ENCODE measurements at places on chromosomes 2 and 18.
A peak's percentile ranks its signal among the peaks of the same experiment; 100 is the strongest.

DNA sequence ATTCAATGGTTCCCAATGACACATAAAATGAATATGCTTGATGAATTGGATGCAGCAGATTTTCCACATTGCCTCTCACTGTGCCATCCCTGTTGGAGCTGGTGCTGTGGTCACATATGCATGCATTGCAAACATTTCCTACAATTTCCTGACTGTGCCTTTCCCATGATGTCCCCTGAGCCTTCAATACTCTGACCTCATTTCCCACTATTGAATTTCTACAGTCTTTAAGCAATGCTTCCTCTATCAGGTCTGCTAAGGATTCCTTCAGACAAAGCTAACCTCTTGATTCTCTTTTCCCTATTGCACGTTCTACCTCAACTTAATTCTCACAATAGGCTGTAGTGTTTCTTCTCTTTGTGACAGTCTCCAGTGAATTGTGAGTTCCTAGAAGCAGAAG lies 342.5 kb upstream of the CRIM1 start:
- DNase-seq, result no peak

- no peak for DNase-seq
Observed at GRCh38 chr2:30405260-30405605, 41.8 kb upstream of the LCLAT1 start.

DNA sequence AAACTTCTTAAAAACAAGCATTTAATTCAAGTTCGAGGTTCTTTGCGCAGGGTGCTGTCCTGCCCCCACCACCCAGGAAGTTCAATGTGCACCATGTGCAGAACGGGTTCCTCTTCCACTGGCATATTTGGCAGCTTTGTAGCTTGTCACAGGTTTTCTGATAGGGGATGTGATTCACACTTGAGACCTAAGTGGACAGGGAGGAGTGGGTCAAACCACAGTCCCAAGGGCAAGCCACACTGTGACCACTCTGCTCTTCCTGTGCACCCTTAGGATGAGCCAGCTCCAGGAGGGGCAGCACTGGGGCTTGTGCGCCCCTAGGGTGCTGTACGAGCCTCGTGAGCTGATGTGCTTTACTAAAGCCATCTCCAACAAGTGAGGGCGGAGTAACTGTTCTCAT lies 82.5 kb downstream of the TGFA start:
- DNase-seq, result peak; percentile 84

- no peak for DNase-seq
Observed at GRCh38 chr2:13019781-13020180, 303.0 kb downstream of the TRIB2 start.

DNA sequence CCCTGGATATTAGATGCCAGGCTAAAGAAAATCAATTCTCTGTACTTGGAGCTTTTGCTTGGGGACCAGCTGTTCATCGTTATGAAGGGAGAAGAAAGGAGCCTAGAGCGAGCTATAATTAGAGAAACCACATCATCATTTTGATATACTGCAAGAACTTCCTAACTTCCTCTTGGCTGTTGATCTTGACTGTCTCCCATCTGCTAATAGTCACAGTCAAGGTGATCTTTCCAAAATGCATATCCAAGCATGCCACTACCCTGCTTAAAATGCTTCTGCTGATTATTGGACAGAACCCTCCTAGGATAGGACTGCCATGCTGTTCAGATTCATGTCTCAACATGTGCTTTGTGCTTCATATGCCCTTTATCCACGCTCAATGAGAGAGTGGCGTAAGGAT lies 54.8 kb downstream of the RAPGEF4 start:
- DNase-seq, result peak; percentile 42

DNA sequence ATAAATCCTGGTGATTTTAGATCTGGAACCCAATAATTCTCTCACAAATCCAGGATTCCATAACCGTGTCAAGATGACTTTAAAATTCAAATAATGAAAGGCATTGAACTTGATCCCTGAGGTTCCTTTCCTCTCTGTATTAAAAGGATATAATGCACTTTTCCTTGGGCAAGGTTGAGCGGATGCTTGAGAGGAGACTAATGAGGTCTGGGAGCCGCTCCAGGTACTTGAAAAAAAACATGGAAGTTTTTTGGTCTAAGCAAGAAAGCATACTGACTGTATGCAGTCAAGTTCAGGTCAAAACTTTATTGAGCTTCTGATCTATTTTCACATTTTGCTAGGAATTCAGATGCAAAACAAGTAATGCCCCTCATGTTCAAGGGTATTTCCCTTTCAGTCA lies 318.5 kb downstream of the RAD51AP2 start:
- DNase-seq, result no peak

Measured in MV-4-11 (cell line).